ENCODE measurements at places on chromosomes 6 and 20.

DNA sequence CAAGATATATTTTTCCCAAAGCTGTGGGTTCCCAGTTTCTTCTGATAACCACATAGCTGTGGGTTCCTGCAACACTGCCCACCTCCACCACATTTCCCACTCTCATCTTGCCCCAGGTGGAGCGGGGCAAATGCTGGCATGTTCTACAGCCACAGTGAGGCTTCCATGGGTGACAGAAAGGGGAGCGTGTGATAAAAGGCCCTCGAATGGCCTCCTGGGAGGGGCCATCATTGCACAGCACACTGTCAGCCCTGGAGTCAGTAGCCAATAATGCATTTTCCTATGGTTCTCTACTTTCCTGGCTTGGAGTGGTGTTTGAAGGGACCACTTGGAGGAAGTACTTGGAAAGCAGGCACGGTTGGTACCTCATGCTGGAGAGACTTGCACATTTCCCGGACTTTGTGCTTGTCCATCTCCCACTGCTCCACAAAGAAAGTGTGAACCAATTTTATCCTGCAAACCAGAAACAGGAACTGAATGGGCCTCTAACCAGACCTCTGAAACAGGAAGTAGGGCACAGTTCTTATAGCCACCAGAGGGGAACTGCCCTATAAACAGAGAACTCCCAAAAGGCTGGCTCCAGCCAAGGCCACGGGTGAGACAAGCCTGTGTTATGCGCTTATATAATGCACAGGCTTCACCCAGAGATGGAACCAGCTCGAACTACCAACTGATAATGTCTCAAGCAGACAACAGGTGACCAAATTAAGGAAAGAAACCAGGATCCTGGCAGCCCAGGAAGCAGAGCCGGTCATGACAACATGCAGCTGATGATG is 8.6 kb downstream of the MAP3K5 start:
- no peak for DNase-seq

GRCh38 chr20:54320148-54320607 is 112.3 kb downstream of the PFDN4 start:
- DNase-seq, result no peak

- DNase-seq, result no peak
Observed at GRCh38 chr6:25463441-25463840, 184.3 kb downstream of the CARMIL1 start.

- no peak for DNase-seq
Observed at GRCh38 chr6:128252341-128253176, 267.8 kb downstream of the PTPRK start.

DNA sequence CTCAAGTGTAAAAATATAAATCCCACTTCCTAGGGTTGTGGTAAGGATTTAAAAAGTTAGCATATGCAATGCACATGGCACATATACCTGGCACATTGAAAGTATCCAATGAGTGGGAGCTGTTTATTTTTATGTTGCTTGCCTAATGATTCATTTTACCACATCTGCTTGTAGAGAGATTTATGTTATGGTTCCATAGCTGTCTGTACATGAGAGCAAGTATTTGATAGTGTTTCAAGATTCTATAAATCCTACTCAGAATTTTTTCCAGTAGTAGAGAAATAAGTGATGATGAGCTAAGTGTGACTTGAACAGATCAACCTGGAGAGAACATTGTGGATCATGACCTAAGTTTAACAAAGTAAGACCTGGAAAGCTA is 125.3 kb upstream of the SPTLC3 start:
- no peak for DNase-seq

DNA sequence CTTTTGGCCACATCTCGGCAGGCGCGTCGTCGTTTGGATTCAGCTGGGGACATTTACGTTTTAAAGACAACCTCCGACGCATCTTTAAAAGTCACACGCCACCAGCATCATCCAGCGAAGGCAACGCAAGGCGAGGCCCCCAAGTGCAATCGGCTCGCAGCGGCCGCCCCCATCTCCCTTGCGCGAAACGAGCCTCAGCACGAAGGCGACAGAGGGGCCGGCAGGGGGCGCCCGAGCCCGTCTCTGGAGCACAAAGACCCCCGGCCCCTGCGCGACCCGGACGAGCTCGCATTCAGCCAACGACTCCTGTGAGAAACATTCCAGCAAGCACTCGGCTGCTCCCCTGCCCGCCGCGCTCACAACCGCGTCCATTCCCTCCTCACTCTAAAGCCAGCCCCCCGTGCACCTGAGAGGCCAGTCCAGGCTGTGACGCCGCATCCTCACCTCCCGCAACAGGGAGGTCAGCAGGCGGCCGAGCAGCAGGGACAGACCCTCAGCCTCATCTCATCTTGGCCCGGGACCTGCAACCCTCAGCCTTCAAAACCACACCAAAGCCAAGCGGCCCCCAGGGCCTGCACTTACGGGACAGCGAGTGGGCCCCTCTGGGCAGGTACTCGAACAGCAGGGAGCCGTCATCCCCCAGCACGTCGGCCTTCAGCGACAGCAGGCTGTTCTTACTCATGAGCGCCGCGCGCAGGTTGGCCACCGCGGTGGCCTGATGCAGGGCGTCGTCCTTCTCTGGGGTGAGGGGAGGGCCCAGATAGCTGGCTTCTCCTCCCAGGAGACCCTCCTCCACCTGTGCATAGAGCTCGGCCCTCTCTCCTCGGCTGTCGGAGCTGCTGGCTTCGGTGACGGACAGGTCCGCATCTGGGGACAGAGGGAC is 35.8 kb downstream of the SLC2A4RG start:
- DNase-seq, result no peak

GRCh38 chr6:80742481-80742880 is 636.0 kb downstream of the BCKDHB start:
- no peak for DNase-seq

DNA sequence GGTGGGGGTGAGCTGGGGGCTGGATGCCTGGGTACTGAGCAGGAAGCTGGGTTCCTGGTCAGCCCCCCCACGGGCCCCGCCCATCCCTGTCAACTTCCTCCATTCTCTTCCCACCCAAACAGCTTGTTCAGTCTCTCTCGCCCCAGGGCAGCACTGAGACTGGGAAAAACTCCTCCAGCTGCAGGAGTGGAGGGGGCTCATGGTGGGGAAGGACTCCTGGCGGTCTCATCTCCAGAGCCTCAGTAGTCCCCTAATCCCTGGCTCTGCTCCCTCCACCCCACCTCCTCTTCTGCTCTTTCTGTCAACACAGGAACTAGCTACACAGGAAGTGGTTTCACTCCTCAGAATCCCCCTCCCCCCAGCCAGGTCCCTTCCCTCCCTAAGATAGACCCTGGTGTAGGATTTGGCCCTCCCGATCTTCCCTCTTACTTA is at the start of gene GPSM3:
Gene GPSM3, minus strand, starts transcription at position 36 of the 432 bp plus-strand sequence. CDS start 130 bp downstream, outside the sequence.
- DNase-seq, result no peak

GRCh38 chr20:59668926-59669850 is 64.8 kb downstream of the PHACTR3 start:
- DNase-seq, result no peak

- DNase-seq, result no peak
Observed at GRCh38 chr20:15890407-15890982, 682.8 kb downstream of the KIF16B start.

DNA sequence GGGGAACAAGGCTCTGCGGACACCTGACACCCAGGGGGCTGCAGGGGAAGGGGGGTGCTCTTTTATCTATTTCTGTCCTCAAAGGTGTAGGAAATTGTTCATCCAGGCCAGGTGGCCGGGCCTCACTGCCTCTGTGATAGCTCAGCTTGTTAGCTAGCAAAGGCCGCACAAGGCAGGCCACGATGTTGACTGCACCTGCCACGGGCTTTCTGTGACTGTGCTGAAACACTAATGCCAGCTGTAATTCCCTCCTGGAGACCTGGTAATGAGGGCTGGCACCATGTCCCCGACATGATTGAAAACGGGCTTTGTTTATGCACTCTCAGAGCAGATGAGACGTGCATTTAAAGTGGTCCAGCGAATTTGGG is 61.4 kb upstream of the APCDD1L start:
- DNase-seq, result no peak

All from stimulated activated CD4-positive, alpha-beta T cell treated with anti-CD3 and anti-CD28 coated beads, Interleukin-1b, Interleukin-23, amount 100 ng/mL, for 1 hour (primary cell).